RPMI8226 (cell line): ENCODE measurements at places on chromosomes 11 and 22.
A peak's percentile ranks its signal among the peaks of the same experiment; 100 is the strongest.

GRCh38 chr11:7630002-7630401 lies 43.3 kb downstream of the CYB5R2 start:
- no peak for DNase-seq

DNA sequence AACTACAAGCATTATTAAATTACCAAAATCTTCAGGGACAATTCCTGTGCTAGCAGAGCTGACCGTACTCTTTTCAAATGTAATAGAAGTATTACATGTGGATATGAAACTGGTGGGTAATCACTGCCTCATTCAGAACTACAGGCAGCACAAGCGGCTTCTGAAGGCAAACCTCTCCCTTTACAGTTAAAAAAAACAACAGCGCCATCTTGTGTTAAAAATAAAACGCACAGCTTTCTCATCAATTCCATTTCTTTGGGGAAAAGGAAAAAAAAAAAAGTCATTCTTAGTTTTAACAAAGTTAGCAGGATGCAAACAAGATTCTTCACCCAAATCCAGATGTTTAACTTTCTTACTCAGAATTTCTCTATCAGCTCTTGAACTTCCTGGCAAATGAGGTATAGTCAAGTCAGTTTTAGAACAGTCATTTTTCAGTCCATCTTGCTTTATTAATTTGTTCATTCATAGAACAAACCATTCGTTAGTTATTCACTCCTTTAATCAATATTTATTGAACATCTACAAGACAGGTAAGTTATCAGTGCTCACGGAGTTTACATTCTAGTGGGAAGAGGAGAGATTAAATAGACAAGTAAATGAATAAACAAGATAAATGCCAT lies 331.8 kb upstream of the MPPED2 start:
- DNase-seq = peak; percentile 57

DNA sequence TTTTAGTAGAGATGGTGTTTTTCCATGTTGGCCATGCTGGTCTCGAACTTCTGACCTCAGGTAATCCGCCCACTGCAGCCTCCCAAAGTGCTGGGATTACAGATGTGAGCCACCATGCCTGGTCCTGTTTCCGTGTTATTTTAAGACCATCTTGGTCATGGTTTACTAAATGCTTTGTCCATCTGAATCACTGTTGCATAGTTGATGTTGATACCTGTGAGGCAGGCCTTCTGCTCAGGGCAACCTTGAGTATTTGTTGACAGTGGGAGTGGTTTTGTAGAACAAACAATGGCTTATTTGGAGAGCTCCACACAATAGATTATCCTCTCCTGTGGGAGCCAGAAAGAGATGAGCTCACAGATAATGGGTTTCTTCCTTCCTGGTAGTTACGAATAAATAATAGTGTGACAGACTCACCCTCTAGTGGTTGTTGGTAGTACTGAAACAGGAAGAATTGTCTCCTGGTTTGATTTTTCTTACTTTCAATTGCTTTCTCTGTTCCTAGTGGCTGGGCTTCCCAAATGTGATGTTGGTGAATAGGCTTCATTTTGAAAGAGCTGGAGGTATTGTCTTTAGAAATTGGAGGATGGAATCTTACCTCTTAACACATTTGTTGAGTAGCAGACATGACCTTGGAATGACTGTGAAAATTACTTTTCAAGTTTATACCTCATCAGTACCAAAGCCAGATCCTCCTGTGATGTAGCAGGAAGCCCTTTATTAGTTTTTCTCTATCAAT lies 39.0 kb downstream of the CTNND1 start:
- peak; percentile 65 for DNase-seq

GRCh38 chr11:121236115-121237001 lies 56.2 kb upstream of the SC5D start:
- no peak for DNase-seq

GRCh38 chr11:27319072-27319471 lies 43.9 kb downstream of the CCDC34 start:
- DNase-seq = no peak

- no peak for DNase-seq
Measured at GRCh38 chr11:16193897-16194381, 162.4 kb downstream of the SOX6 start.

DNA sequence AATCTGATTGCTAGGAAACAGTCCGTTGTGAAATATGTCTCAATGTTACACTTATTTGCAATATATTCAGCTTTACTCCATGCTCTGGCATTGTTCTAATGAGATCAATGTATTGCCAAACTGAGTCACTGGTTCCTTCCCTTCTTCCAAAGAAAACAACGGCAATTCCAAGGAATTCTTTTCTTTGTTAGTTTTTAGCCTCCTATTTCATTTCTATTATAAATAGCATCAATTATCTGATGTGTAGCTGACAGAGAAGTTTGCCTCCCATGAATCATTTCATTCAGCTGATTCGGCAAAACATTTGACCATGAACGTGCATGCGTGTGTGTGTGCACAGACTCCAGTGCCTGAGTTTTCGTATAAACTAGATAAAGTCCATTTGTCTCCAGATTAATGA lies 346.8 kb downstream of the ETS1 start:
- no peak for DNase-seq

DNA sequence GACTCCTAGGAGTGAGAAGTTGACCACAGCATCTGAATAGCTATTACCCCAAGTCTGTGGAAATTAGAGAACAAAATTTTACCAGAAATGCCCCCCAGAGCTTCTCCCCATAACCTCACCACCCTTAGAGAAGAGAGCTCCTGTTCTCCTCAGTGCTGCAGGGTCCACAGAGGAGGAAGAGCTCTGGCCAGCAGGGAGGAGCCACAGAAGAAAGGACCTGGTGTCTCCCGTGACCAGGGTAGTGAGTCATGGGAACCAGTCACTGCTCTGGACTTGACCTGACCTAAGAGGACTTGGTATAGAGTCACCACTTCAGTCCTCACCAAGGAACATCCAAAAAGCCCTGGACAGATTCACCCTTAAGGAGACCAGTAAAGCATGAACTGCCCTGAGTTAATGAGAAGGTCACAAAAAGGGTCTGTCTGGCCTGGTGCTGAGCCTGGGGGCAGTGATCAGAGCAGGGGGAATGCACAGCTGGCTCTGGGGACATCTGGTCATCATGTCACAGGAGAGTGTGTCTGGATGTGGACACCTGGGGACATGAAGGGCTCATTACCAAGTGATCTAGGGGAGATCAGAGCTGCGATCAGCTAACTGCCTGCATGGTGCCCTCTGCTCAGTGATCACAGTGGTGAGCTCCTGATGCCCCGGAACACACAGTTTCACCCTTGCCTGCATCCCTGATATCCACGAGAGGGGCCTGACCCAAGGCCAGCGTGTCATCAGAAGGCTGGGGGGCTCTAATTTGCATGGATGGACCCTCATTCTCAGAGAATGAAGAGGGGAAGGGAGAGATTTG lies 103.3 kb upstream of the TOP3B start:
- no peak for DNase-seq

DNA sequence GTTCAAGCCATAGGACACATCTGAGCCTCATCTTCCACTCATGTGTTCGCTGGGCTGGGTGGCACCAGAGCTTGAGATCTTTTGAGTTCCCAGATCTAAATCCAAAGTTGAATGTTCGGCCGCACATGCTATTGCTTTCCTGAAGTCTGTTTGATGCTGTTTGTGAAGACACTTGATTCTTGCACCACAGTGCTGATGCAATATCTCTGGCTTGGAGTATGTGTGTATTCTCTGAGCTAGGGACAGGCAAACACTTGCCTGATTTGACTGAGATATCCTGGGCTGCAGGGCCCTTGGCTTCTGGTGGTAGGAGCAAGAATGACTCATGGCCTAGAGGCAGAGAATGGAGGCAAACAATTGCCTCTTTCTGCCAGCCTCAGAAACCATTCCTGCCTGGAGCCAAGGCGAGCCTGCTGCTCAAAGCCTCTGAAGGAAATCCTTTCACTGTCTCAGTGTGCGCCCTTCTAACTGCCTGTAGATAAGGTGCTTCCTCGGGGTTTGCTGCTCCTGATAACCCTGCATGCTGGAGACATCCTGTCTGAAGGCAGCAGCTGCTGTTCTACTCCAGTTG lies 73.0 kb downstream of the CYB5R2 start:
- no peak for DNase-seq

DNA sequence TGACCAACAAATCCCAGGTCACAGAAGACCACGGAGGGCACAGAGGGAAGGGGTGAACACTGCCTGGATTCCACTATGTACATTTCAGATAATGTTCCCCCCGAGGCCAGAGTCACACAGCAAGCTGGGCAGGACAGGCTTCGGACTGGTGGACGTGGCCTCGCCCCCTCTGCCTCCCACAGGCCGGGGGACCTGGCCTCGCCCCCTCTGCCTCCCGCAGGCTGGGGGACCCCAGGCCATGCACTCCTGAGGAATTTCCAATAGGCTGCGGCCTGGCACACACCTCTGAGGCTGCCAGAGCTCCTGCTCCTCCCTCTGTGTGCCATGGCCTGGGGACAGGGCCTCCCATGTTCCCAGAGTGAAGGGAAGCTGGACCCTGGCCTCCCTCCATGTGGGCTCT lies 1352.8 kb downstream of the BRD1 start:
- DNase-seq = no peak

- DNase-seq = no peak
Measured at GRCh38 chr11:122816761-122817520, 21.4 kb upstream of the CRTAM start.

DNA sequence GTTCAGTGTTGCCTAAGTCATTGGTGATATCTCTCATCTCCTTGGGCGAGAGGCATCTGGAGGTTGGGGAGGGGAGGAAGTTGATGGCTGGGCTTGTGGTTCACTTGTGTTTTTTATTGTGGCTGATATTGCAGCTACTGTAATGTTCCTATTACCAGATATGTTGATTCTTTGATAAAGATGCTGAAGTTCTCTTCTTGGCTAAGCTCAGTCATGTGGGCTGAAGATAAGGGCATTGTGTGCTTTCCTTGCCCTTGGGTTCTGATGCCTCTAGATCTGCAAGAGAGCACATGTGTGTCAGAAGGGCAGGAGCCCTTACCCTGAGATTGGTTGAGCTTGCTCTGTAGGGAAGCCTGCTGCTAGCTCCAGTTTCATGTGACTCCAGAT lies 12.0 kb downstream of the STX3 start:
- DNase-seq = no peak

DNA sequence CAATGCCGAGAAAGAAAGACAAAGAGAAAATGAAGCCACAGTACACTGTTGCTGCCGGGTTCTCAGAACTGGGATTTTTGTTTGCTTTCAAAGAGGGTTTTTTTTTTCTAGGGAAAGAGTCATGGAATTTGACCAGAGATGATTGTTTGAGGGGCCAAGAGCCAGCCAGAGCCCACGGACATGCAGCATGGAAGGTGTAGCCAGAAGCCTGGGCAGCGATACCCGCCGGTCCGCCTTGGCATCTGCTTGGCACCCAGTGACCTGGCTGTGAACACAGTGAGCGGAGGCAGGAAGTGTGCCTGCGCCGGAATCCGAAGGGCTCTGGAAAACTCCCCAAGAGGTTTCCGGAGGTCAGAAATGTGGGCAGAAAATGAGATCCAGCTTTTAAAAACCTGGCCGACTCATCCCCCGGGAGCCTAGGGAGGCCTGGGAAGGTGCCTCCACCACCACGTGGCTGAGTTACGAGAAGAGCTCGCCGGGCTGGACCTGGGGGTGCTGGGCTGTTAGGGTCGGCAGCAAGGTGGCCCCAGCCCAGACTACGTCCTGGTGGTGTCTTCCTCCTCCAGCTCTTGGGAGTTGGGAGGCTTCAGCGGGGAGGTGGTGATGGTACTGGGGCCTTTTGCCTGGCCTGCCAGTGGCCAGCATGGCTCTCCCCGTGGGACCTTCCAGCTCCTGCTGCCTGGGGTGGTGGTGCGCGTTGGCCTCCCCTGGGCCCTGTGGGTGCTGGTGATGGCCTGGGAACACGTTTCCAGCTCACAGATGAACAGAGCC lies 61.6 kb upstream of the PPARA start:
- DNase-seq = no peak

DNA sequence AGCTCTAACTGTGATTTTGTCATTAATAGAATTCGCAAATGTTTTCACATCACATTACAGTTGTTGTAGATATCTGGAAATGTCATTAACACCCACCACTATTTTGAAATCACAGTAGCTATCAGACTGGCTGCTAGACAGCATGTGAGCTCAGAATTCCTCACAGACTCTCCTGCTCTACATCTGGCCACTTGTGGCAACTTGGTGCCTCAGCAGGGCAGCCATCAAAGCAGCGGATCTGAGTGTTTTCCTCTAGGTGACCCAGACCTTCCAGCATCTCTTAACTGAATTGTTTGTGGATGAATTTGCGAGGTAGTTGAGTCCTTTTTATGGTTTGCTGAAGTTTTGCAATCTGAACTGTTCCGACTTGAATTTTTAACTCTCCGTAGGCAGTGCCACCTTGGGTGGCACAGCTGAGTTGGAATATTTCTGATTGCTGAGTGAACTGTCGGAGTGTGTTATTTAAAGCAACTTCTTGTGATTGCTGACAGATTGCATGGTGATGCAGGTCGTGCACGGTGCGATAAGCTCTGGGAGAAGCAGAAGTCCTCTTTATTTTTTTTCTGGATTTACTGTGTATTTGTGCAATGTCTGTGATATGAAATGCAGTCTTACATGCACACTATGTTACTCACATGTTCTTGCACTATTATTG lies 114.0 kb upstream of the PLET1 start:
- DNase-seq = no peak

DNA sequence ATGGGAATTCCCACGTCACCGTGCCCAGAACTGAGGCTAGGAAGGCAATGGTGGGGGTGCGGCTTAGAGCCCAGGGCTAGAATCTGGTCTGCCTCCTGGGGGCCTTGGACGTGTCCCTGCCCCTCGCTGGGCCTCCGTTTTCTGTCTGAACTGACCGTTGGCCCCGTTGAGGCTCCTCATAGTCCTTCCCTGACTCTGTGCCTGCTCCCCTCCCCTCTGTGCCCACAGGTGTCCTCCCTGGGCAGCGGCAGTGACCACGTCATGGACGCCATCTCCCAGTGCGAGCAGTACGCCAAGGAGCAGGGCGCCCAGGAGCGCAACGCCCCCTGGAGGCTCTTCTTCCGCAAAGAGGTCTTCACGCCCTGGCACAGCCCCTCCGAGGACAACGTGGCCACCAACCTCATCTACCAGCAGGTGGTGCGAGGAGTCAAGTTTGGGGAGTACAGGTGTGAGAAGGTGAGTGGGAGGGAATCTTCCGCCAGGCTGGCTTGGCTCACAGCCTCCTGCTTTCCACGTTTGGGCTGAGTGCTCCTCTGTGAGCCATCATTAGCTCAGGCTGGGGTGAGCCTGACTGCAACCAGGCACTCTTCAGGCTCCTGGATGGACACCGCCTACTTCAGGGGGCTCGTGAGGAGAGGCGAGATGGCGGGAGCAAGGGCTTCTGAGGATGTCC lies 63.9 kb downstream of the MYO7A start:
- peak; percentile 93 for DNase-seq
